CD4-positive, alpha-beta memory T cell (primary cell): ENCODE measurements at places on chromosomes 7 and 10.

- no peaks in the 10 kb centered on the region for H3K36me3 ChIP-seq
- H3K4me1 ChIP-seq: peaks cover 52% of the 10 kb centered on the region
- peak overlapping the region; percentile 92 for H3K27ac ChIP-seq
- no peaks in the 10 kb centered on the region for H3K27me3 ChIP-seq
- peak overlapping the region; percentile 83 for H3K4me3 ChIP-seq
These were observed 562 bp downstream of the TMEM243 start for GRCh38 chr7:87218796-87219544.

DNA sequence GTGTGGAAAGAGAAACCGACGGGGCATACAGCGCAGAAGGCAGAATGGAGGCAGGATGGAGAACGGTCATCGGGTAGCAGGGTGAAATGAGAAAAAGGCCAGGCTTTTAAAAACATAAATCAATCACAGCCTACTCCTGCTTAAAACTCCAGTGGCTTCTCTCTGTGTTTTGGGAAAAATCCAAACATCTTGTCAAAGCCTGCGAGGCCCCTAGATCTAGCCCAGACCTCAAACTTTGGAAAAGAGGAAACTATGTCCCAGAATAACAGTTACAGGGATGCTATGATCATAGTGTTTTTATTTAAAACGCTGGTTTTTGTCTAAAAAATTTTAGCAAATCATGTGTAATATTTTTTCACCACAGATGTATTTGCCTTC is 41.1 kb downstream of the PPP1R3C start:
- H3K27me3 ChIP-seq: no peaks in the 10 kb centered on the region
- no peaks in the 10 kb centered on the region for H3K4me1 ChIP-seq
- DNase-seq: no peak
- H3K4me3 ChIP-seq: no peak overlapping the region
- no peaks in the 10 kb centered on the region for H3K36me3 ChIP-seq

DNA sequence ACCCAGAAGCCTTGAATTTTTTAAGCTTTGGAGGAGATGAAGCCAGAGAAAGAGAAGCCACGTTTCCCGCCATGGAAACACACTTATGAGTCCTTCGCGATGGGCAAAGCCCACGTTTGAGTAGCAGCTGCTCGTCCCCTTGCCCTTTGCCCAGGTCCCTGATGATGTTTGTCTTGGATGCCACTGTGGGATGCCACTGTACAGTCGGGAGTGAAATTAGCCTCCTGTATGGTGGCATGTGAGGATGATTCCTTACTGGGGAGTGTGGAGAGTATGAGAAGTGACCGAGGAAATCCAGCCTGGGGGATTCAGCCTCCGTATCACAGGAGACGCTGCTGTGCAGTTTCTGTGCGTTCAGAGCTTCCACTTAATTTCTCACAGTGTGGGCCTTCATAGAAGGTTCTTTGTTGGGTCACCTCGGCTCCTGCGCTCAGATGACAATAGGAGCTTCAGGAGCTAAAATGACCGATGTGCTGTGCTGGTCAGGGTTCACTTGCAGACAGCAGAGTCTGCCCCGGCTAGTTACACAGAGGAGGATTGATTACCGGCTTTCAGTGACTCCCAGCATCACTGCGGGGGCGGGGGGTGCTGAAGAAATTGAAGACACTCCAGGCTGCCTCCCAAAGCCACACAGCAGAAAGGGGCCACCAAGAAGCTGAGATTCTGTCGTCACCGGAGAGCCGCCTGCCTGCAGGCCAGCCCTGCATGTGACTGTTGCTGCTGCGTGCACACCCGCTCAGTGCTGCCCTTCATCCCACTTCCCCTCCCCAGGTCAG is 122.1 kb upstream of the SFMBT2 start:
- H3K36me3 ChIP-seq: no peaks in the 10 kb centered on the region
- DNase-seq: no peak
- no peaks in the 10 kb centered on the region for H3K4me1 ChIP-seq
- H3K27me3 ChIP-seq: no peaks in the 10 kb centered on the region

DNA sequence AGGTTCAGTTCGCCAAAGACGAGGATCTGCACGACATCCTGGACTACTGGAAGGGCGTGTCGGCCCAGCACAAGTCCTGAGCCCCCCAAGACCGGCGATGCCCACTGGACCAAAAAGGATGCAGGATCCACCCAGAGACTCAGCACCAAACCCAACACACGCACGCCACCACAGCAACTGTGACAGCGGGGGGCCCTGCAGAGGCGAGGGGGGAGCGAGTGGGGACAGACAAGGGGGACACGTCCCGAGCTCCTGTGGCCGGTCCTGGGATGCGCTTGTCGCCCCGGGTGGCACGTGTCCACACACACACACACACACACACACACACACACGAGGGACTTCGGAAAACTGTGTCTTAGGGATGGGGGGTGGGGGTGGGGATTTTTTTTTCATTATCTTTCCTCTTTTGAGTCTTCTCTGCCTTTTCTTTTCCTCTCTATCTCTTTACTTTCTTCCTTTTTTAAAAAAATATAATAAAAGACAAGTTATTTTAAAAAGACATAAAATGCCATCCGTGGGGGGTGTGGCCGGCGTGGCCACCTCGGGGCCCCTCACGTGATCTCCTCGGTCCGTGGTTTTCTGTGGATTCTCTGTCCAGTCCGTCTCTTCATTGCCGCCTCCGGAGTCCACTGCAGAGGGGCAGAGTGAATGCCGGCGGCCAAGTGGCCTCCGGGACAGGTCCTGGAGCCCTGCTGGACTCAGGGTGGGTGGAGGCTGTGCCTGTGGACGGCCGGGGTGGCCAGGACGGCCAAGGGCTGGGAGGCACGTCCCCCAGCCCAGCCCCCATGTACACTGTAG is 77.1 kb downstream of the ELFN1 start:
- no peaks in the 10 kb centered on the region for H3K27me3 ChIP-seq

DNA sequence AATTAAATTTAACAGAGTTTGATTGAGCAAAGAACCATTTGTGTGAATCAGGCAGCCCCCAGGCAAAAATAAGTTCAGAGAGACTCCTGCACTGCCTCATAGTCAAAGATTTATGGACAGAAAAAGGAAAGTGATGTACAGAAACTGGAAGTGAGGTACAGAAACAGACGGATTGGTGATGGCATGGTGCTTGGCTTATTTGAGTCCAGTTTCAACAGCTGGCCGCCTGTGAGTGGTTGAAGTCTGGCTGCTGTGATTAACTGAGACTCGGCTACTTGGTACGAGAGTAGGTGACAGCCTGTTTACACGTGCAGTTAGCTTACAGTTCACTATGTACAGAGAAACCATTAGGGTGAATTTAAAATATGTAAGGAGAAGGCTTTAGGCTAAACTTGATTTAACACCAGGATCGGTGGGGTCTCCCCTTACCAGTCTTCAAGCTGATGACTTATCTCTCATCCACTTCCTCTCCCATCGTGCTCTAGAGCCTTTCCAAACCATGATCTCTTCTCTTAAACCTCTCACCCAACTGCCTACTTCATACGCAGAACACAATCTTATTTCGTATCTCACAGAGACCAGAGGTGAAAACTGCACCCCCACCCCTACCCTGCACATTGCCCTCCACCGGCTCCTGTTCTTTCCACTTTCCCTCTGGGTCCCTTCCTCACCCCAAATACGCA is 5.0 kb upstream of the MSMB start:
- H3K27ac ChIP-seq: no peak overlapping the region
- no peaks in the 10 kb centered on the region for H3K36me3 ChIP-seq
- H3K27me3 ChIP-seq: no peaks in the 10 kb centered on the region
- H3K4me3 ChIP-seq: no peak overlapping the region

GRCh38 chr10:128169811-128170379 is 43.7 kb upstream of the MKI67 start:
- H3K27ac ChIP-seq: no peak overlapping the region
- no peak overlapping the region for H3K4me3 ChIP-seq
- DNase-seq: no peak
- H3K36me3 ChIP-seq: no peaks in the 10 kb centered on the region

DNA sequence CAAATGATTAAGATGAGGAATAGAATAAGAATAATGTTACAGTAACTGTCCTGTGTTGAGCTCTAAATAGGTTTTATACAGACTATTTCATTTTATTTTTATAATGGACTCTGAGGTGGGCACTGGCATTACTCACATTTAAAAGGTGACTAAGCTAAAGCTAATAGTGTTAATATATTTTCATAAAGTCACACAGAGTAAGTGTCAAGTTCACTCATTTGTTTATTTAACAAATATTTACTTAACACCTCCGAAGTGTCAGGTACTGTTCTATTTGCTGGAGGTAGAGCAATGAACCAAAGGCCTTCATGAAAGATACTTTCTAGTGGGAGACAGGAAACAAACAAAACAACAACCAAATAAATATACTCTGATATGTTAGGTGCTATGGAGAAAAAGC is 44.0 kb downstream of the ASB4 start:
- no peaks in the 10 kb centered on the region for H3K36me3 ChIP-seq
- no peak overlapping the region for H3K4me3 ChIP-seq
- H3K4me1 ChIP-seq: no peaks in the 10 kb centered on the region
- H3K27ac ChIP-seq: no peak overlapping the region
- no peak for DNase-seq

- H3K27me3 ChIP-seq: no peaks in the 10 kb centered on the region
- H3K27ac ChIP-seq: no peak overlapping the region
- no peak overlapping the region for H3K4me3 ChIP-seq
- peaks cover 72% of the 10 kb centered on the region for H3K4me1 ChIP-seq
- H3K36me3 ChIP-seq: no peaks in the 10 kb centered on the region
- no peak for DNase-seq
These were observed 135.8 kb downstream of the ARID5B start for GRCh38 chr10:62037166-62037831.

DNA sequence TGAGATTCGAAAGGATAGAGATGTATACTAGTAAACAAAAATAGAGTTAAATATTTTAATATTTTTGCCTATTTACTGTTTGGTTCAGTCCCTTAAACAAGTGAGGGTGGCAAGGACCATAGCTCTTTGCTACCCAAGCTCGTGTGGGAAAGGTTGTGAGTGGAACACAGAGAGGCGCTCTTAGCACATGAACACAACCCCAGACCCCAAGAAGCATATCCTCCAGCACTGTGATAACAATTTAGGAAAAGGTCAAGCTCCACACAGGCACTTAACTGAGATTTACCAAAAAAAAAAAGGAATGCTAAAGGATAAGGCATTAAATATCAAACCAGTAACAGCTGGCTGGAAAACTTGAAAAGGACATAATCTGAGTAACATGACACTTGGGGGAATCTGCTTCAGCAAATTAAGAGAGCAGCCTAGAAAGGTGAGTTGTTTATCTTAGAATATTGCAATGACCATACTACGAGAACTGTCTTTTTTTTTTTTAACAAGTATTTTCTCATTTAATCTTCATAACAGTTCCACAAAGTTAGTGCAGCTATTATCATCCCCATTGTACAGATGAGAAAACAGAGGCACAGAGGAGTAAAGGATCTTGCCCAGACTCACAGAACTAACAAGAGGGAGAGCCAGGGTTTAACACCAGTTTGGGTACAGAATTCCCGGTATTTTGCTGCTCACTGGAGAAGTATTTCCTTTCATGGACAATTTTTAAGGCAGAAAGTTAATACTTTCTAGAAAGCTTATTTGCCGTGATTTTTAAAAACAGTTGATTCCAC is 303.5 kb upstream of the AOAH start:
- H3K4me1 ChIP-seq: peaks cover 8% of the 10 kb centered on the region
- H3K36me3 ChIP-seq: no peaks in the 10 kb centered on the region
- H3K4me3 ChIP-seq: no peak overlapping the region
- no peak for DNase-seq
- no peak overlapping the region for H3K27ac ChIP-seq

GRCh38 chr10:24793648-24794379 is 70.1 kb upstream of the ARHGAP21 start:
- DNase-seq: no peak
- no peaks in the 10 kb centered on the region for H3K4me1 ChIP-seq
- H3K36me3 ChIP-seq: no peaks in the 10 kb centered on the region
- H3K27ac ChIP-seq: no peak overlapping the region
- H3K27me3 ChIP-seq: no peaks in the 10 kb centered on the region
- H3K4me3 ChIP-seq: no peak overlapping the region

GRCh38 chr10:116538456-116538855 is 7.3 kb upstream of the PNLIP start:
- no peak for DNase-seq
- H3K27me3 ChIP-seq: no peaks in the 10 kb centered on the region
- H3K4me1 ChIP-seq: no peaks in the 10 kb centered on the region
- no peak overlapping the region for H3K27ac ChIP-seq

DNA sequence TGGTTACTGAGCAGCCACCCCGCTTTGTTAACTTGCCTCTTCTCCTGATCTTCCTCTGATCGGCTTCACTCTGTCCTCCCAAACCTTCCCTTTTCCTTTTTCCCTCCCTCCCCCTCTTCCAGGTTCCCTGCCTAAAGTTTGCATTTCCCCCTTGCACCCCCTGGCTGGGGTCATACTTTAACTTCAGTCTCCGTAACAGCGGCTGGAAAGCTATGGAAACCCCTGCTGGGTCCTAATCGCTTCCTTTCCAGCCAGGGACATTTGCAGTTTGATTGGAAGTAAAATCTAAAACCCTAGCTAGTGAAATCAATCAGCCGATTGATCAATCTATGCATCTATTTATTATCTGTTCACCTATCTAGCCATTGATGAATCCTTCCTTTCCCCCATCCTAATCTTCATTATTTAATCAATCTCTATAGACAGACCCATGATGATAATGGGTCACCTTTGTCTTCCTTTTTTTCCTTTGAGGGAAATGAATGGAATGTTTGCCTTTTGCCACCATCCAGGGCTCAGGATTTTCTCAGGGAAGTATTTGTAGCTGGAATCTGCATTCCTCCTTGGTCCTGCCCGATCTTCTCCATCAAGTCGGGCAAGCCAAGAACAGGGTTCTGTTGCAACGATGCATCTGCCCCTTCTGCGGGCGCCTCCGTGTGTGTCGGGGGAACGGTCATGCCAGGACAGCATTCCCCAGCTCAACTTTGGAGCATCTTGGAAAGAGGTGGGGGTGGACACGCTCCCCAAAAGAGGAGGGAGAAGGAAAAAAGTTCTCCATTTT is 8.8 kb downstream of the GATA3 start:
- peak; percentile 27 for DNase-seq
- H3K4me1 ChIP-seq: peaks cover 98% of the 10 kb centered on the region
- no peaks in the 10 kb centered on the region for H3K27me3 ChIP-seq
- peak overlapping the region; percentile 83 for H3K27ac ChIP-seq
- no peak overlapping the region for H3K4me3 ChIP-seq
- peaks cover 62% of the 10 kb centered on the region for H3K36me3 ChIP-seq

DNA sequence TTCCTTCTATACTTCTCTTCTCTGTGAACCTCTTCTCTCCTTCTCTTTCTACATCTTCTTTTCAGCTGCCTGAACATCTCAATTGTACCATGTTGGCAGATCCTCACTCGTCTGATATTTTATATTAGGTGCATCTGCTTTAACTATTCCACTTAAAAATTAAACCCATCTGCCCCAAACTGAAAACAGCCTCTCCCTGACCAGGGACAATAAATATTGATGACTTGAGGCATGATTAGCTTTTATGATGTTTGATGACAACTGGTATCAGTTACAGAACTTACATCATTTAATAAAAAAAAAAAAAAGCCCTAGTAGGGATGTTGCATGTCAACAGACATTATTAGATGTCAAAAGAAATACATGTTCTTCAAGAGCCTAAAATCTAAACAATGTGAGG is 79.8 kb upstream of the HABP2 start:
- H3K36me3 ChIP-seq: no peaks in the 10 kb centered on the region
- DNase-seq: no peak
- H3K27ac ChIP-seq: no peak overlapping the region
- no peaks in the 10 kb centered on the region for H3K27me3 ChIP-seq
- H3K4me1 ChIP-seq: no peaks in the 10 kb centered on the region

- DNase-seq: no peak
- no peaks in the 10 kb centered on the region for H3K36me3 ChIP-seq
- H3K4me1 ChIP-seq: peaks cover 3% of the 10 kb centered on the region
- H3K27me3 ChIP-seq: no peaks in the 10 kb centered on the region
- no peak overlapping the region for H3K27ac ChIP-seq
These were observed 12.9 kb downstream of the LRRC20 start for GRCh38 chr10:70369498-70370018.

- H3K36me3 ChIP-seq: no peaks in the 10 kb centered on the region
- H3K27ac ChIP-seq: no peak overlapping the region
- no peaks in the 10 kb centered on the region for H3K27me3 ChIP-seq
- no peak overlapping the region for H3K4me3 ChIP-seq
These were observed 241.5 kb upstream of the SP8 start for GRCh38 chr7:21028186-21028585.
